ENCODE measurements at places on chromosomes 5 and 9.
A peak's percentile ranks its signal among the peaks of the same experiment; 100 is the strongest.

DNA sequence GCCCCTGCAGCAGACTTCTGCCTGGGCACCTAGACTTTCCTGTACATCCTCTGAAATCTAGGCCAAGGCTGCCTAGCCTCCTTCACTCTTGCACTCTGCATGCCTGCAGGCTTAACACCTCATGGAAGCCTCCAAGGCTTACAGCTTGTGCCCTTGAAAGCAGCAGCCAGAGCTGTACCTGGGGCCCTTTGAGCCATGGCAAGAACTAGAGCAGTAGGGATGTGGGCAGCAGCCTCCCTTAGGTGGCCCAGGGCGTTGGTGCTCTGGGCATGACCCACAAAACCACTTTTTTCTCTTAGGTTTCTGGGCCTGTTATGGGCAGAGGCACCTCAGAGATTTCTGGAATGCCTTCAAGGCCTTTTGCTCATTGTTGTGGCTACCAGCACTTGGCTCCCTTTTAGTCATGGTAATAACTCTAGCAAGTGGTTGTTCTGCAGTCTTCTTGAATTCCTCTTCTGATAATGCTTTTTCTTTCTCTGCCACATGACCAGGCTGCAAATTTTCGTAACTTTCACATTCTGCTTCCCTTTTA is 606.2 kb downstream of the TLE4 start:
- DNase-seq: no peak

GRCh38 chr9:13728917-13729811 is 449.7 kb upstream of the MPDZ start:
- DNase-seq: no peak

DNA sequence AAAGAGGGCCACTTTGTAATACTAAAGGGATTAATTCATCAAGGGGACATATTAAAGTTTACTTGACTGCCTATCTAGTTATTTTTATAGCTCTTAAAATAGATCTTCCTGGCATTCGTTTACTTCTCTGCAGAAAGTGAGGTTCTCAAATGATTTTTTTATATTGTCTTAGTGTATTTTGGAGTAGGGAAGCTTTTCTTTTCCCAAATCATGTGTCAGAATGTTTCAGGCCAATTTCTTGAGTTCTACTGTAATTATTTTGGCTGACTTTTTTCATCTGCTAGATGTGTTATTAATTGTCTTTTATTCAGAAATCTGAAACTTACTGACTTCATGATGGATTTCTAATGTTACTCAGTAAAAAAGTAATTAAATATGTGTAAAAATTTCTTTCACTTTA is 60.2 kb upstream of the FBXL7 start:
- no peak for DNase-seq

GRCh38 chr9:89919171-89919681 is 314.4 kb downstream of the GADD45G start:
- DNase-seq: no peak

DNA sequence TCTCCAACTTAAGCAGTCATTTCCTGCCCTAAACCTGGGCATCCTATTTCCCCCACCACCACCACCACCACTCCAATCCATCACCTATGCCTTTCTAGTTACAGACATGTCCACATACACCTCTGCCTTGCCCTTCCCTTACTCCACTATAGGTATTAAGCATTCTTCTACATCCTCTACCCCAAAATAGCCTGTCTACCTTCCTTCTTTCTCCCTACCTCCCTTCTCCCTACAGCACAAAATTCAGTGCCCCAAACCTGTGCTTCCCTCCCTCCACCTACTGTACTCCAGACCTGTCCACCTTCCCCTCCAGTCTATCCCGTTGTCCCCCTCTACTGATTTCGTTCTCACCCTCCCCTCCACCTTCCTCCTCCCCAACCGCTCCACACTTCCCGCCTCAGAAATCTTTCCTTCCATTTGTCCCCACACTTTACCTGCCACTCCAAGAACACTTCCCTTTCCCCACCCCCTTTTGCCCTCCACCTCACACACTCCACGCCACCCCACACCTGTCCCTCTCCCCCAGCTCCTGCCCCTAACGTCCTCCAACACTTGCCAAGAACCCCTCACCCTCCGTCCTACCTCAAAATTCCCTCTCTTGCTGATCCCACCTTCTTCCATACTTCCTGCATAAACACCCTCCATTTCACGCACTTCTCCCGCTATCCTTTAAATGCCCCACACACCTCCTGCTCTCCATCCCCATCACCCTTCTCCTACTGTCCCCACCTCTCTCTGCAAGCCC is 1.6 kb downstream of the STRBP start:
- DNase-seq: no peak

DNA sequence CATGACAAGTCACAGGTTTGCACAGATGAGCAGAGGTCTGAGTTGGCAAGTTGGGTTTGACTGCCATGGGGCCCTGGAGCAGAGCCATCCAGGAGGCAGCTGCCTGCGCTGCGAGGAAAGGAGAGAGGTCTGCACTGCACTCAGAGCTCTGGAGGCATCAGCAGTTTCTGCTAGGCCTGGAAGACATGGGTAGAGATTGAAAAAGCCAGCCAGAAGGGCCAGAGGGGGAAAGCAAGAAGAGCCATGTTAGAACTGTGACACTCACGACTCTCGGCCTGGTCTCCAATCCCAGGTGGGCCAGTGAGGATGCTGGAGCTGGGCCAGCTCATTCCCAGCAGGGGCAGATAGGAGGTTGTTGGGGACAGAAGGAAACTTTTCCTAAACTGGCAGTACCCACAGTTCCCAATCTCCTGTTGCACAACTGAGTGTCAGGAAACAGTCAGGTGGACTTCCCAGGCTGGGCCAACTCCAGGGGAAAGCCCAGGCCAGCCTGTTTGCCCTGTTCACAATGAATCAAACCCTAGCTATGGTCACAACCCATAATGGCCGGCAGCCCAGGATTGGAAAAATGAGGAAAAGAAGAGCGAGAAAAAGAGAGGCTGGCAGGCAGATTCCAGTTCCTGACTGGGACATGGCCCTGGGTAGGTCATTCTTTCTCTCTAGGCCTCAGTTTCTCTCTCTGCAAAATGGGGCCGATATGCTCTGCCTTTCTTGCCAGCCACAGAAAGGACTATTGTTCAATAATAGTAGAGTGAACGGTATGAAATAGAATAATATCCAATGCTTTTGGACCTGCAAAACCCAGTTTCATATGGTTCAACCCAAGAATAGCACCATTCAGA is 7.8 kb upstream of the ORM1 start:
- DNase-seq: no peak

DNA sequence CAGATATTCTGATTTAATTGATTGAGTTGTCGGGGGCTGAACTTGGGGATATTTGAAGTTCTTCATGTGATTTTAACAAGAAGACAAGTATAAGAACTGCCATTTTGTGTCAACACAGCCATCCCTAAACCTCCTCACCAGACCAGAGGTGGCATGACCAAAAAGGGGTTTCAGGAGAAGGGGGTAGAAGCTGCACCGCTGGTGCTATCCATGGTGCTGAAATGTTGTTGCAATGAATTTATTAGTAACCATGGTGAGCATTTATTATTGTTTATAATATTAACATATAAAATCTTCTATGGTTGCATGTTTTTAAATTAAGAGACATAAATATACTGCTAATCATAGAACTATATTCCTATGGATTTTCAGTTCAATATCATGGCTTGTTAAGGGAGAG is 72.3 kb downstream of the GNA14 start:
- DNase-seq: no peak

DNA sequence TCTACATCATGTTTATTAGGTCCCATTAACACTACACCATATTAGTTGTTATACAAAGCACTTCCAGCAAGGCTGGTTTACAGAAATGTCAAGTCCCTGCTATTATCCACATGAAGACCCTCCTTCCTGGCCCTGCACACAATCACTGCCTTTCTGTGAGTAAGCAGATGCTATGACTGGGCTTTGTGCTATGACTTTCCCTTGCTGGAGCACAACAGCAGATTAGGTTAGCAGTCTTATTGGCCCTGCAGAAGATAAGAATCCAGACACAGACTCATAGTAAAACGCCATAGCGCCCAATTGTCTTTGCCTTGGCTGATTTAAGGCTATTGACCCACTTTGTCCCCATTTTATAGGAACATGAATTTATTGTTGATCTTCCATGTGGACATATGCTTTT is 228.9 kb upstream of the ACTBL2 start:
- no peak for DNase-seq

DNA sequence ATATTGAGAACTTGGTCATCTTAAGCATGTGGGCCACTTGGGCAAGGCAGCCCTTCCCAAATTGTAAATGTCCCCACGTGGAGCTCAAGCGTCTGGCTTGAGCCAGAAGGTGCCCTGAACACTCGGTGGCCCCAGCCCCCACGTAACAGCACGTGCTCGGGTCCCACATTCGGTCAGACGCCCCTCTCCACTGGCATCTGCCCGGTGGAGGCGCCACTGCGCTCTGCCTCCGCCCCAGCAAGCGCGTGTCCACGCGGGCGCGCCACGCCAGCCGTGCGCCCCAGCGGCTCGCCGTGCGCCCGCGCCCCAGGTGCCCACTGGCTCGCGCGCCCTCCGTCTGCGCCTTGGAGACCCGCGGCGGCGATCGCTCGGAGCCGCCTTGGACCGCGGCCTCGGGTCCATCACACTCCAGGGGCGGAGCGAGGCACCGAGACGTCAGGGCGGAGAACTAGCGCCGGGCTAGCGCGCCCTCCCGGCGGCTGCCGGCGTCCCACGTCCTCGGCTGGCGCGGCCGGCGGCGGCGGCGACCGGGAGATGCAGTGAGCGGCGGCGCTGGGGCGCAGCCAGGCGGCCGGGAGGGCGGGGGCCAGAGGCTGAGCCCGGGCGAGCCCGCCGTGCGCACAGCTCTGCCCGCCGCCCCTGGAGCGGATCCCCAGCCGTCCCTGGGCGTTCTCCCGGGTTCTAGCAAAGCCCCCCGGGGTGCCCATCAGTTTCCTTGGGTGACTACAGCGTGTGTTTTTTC is at the start of gene PALM2AKAP2:
PALM2AKAP2 (plus strand) TSS at position 488 of the 742 bp plus-strand sequence. CDS start 291 bp downstream, outside the sequence.
- DNase-seq: no peak

- no peak for DNase-seq
Observed at GRCh38 chr5:56345352-56345751, 112.2 kb upstream of the ANKRD55 start.

DNA sequence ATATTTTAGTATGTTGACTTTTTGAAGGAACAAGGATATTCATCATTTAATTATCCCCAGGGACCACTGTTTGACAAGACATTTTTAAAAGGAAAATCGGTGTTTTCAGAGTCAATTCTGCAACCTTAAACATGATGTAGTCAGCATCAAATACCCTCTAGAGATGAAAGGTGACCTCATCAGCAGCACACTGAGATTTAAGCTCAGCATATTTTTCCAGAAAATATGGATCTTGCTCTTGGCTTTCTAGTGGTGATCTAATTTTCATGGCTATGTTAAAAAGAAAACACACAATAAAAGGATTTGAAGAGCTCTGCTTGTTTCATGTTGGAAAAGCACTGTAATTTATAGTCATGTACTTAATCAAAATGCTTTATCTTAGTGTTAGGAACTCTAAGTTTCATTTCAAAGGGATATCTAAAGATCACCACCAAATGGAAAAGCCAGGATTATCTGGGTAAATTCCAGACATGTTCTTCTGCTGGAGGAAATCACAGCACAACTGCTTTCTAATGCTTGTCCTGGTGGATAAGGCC is 487.2 kb downstream of the ENC1 start:
- no peak for DNase-seq

GRCh38 chr9:130667120-130667435 is 2.7 kb downstream of the PRDM12 start:
- no peak for DNase-seq

- DNase-seq: no peak
Observed at GRCh38 chr5:163387589-163388343, 49.6 kb upstream of the CCNG1 start.

GRCh38 chr5:10564838-10565784 is 1.2 kb downstream of the ANKRD33B start:
- no peak for DNase-seq

DNA sequence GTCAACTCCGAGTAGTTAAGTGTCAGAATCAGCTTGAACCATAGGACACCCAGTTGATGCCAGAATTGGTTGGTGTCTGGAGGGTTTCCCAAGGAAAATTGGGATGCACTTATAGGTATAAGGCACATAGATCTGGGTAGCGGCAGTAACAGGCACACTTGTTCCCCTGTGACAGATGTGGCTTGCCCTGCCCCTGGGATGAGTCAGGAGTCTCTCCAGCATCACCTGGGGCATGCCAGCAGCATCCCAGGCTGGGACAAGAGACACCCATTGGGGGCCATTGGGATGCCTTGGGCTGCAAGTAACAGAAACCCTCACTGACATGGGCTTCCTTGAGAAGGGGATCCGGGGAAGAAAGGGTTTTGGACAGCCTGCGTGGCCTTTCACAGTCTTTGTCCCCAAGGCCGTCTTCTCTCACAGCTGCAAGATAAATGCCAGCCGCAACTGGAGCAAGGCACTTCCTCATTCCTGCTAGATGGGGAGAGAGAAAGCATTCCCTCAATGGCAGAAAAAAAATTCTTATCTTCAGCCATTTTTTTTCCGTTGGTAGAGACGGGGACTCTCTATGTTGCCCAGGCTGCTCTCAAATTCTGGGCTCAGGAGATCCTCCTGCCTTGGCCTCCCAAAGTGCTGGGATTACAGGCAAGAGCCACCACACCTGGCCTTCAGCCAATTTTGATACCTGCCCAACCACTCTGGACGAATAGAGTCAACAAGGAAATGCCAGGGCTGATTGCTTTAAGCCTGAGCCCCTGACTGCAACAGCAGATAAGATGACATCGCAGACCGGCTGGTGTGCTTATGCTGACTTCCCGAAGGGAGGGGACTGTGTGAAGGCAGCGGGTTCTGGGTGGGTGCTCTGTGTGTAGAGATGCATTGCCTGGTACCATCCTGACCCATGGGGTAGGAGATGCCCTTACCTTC is 13.3 kb upstream of the RNF130 start:
- no peak for DNase-seq

DNA sequence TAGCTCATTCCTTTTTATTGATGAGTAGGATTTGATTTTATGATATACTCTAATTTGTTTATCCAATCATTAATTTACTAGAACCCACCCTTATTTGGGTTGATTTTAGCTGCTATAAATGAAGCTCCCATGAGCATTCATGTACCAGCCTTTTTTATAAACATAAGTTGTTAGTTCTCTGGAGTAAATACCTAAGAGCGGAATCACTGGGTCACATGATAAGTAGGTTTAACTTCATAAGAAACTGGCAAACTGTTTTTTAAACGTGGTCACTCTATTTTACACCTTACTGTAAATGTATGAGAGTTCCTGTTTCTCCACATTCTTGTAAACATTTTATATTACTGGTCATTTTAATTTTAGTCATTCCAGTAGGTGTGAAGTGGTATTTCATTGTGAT is 364.6 kb downstream of the NPR3 start:
- DNase-seq: no peak

- DNase-seq: peak; percentile 34
Observed at GRCh38 chr5:131589510-131590348, 45.3 kb downstream of the RAPGEF6 start.

DNA sequence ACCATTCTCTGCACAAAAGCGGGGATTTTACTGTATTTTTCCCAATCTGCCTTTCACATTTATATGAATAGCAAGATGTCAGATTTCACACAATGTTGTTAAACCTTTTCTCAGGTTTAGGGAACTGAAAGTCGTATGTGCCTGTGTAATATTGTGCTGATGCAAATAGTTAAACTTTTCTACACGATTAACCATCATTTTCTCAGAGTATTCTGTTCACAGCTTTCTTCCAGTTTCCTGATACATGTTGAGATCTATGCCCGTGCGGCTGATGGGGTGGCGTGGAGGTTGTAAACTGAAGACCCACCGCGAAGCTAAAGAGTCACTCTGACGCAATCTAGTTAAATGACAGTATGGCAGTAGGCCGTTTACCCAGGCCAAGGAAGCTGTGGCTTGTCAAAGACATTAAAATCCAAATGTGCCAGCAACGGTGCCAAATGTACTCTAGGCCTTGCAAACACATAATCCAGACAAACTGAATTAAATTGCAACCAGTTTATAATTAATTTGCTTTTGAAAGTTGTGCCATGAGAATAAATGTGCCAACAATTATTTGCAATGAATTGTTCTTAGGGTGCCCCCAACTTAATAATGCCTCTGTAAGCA is 145.7 kb downstream of the EBF1 start:
- no peak for DNase-seq
